ENCODE measurements at places on chromosomes 11 and 22.

GRCh38 chr11:10490398-10491241 is 35.6 kb downstream of the AMPD3 start:
- DNase-seq, result no peak

DNA sequence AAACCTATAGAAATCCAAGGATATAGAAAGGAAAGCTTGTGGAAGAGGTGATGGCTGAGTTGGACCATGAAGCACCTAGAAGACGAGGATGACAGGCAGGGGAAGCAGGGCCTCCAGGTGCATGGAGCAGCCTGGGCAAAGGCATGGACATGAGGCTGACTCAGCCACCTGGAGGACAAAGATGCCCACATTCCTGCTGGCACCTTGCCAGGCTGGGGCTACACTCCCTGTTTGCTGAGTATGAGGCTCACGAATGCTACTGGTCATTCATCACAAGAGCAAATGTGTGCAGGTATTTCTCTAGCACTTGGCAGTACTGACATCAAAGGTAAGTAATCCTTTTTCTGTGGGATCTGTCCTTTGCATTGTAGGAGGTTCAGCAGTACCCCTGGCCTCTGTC is 7.1 kb upstream of the SCGB2A1 start:
- DNase-seq, result no peak

GRCh38 chr11:123132881-123133280 is 62.2 kb downstream of the CLMP start:
- no peak for DNase-seq

- no peak for DNase-seq
Observed at GRCh38 chr11:124346311-124346955, 26.4 kb upstream of the OR8D2 start.

DNA sequence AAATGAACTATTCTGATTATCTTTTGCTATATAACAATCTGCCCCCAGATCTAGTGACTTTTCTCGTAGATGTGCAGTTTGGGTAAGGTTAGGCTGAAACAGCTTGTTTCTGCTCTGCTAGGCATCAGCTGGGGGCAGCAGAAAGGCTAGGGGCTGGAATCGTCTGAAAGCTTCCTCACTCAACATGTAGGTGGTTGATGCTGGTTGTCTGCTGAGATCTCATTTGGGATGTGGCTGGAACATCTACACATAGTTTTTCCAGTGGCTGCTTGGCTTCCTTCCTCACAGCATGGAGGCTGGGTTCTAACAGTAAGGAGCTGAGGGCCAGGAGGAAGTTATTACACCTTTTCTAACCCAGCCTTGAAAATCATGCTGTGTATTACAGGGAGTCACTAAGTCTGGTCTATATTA is 30.2 kb downstream of the USP47 start:
- no peak for DNase-seq

- no peak for DNase-seq
Observed at GRCh38 chr22:24367841-24368240, 59.6 kb upstream of the ADORA2A start.

Measured in cortex of kidney (tissue), 1 donor.